ENCODE measurements at places on chromosomes 3 and 15.

DNA sequence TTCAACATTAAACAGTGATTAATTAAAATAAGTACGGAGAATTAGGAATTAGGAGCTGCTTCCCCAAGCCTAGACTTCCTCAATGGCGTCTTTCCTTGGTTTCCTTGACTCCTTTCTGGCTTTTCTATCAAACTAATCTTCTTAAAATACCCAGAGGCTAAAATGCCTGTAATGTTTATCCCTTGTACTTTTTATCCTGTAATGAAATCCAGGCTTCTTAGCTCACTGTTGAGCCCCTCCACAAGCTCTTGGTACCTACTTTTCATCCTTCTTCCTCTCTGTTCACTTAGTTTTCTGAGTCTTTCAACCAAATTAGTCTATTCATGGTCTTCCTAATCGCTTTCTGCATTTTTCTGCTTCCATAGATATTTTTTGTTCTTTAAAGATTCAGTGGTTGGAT, 6.9 kb upstream of the UBE2E1 start:
- DNase-seq, result no peak

DNA sequence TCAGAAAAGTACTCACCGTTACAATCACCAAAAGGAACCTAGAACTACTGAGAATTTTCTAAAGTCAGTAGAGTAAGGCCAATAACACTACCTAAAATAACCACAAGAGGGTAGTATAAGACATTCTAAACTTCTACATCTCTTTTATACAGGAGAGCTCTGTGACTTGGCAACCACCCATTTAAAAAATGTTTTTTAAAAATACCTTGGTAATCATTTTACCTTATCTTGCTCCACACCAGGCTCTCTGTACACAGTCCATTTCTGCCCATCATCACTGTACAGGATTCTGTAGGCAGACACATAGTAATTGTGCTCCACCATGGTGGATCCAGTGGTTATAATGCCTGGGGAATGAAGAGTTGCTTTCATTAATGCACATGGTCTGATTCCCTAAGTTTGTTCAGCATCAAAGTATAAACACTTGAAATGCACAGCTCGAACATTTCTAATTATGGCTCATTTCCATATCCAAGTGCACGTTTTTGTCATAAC, 54.5 kb downstream of the ST3GAL6 start:
- DNase-seq, result no peak

DNA sequence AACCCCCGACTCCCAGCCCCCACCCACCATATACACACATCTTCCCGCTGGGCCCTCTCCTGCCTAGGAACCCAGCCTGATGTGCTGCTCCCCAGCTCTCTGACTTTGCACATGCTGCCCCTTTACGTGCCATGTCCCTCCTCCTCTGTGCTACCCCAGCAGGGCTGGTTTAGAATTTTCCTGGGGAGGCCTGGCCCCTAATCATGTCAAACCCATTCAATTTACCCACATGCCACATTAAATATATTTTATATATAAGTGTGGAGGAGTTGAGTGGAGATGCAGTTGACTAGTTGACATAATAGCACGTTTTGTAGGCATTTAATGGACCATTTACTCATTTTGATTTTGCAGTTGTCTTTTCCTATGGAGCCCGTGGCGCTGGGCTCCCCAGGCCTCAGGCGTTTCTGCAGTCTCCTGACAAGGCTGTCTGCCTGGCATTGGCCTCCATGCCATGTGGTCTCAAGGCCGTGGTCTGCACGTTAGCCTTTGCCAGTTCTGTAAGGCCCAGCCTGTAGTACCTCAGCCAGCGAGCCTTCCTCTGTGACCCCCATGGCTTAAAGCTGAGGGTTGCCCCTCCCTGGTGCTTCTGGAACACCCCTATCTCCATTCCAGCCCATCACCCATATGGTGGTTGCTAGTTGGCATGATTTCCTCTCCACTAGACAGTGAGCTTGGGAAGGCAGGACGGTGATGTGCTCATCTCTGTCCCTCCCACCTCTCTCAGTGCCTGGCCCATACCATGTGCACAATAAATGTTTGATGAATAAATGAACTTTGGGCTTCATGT, 155.8 kb downstream of the TLE3 start:
- DNase-seq, result no peak

DNA sequence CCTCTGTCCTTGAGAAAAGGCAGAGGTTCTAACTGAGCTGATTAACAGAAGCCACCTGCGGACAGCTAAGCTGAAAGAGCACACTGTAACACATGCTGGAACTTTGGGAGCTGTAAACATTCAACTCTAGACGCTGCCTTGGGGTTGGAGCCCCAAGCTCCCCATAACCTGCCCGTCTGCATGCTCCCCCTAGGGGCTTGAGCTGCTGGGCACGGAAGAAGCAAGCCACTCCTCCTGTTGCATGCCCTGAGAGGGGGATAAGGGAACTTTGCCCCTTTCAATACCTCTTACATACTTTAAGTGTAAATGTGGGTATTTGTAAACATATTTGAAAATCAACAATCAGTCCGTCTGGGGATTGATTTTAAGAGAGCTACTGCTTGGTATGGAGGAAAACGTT, 188.4 kb downstream of the ADAMTSL3 start:
- no peak for DNase-seq

DNA sequence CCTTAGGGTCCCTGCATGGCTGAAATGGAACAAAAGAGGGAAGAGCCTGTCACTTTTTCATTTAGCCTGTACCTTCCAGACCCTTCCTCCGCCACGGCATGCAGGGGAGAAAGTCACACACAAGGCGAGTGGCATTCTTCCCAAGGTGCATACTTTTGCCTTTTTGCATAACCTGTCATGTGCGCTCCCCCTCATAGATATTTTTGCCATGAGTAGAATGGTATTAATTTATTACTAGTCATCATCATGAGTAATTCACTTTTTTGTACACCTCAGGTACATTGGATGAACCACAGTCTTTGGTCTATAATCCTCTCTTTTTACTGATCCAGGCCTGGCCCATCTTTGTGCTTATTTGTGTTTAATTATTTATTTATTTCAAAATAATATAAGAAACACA, 8.9 kb upstream of the BUB1B start:
- no peak for DNase-seq

DNA sequence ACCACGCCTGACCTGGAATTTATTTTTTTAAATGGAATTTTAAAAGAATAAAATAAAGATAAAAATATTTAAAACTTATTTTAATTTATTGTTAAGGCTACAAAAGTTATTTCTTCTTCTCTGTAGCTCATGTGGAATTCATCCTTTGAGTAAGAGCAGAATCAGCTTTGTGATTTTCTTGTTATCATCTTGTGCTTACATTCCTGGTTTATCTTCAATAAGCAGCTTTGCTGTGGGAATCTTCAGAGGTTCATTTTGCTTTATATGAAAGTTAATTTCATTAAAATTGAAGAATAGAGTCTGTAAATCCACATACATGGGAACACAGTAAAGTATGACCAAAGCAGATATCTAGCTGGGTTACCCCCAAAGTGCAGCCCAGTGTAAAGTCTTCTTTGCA, 35.4 kb upstream of the ARL8B start:
- DNase-seq, result no peak

DNA sequence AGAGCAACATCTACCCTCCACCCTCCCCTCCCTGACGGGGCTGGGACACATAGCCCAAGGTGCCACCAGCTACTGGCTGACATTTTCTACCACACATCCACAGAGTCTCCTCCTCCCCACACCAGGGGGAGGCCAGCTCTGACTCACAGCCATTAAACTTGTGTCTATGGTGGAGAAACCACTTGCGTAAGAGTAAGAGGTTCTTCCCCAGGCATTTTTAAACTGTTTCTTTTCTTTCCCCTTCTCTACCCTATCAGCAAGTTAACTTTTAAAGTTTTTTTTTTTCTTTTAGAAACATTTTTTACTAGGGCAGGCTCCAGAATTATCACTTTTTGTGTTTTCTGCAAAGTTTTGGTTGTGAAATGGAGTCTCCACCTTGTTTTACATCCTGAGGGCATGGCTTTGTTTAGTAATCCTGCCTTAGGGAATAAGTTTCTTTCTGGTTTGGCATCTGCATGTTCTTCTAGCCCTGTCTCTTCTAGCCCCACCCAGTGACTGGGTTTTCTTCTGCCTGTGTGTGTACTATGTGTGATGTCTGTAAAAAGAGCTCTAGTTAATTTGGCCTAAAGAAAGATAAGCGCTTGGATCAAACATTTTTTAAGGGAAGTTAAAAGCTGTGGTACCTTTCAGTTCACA, 148.8 kb upstream of the GADL1 start:
- no peak for DNase-seq

DNA sequence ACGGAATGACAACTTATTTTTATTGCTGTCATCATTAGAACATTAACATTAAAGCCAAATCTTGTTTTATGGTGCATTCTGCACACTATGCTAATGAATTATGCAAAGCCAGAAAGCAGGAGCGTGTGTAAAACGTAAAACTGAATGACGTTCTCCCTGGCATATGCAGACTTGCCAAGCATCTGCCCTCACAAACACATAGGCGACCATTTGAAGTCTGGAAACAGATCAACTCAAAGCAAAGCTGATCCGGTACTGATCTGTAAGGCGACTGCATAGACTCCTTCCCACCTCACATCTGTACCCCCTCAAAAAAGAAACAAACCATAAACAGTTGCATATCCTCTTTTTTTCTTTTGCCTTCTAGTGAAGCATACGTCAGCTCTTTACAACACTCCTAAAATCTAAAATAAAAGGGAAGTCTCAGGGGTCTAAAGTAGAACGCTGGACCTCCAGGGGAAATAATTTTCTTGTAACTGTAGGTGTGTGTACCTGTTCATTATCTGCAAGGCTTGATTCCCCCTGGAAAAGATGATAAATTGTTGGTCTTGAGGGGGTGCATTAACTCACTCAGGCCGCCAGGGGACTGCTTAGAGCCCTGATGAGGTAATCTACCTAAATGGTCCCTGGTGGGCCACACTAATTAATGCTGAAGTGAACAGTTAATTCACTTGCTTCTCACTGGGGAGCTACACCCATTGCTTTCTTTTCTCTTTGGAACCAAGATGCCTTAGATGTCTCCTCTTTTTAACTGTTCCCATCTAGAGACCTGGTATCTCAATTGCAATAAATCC, 231.4 kb downstream of the CDIN1 start:
- no peak for DNase-seq

DNA sequence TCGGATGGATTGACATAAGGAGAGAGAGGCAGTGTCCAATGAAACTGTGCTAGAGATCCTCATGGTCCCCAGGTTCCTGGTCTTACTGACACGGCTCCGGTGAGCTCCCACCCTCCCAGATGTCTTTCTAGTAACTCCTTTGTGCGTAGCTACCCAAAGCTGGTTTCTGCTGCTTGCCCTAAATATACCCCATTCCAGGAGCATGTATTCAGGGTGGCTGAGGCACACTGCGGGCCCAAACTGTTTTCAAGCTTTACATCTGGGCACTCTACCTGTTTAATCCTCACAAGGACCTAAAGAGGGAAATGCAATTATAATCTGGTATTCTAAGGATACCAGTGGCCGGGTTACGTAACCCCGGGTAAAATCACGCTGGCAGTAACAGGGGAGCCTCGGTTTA, 161.2 kb upstream of the NSMCE3 start:
- DNase-seq, result no peak

DNA sequence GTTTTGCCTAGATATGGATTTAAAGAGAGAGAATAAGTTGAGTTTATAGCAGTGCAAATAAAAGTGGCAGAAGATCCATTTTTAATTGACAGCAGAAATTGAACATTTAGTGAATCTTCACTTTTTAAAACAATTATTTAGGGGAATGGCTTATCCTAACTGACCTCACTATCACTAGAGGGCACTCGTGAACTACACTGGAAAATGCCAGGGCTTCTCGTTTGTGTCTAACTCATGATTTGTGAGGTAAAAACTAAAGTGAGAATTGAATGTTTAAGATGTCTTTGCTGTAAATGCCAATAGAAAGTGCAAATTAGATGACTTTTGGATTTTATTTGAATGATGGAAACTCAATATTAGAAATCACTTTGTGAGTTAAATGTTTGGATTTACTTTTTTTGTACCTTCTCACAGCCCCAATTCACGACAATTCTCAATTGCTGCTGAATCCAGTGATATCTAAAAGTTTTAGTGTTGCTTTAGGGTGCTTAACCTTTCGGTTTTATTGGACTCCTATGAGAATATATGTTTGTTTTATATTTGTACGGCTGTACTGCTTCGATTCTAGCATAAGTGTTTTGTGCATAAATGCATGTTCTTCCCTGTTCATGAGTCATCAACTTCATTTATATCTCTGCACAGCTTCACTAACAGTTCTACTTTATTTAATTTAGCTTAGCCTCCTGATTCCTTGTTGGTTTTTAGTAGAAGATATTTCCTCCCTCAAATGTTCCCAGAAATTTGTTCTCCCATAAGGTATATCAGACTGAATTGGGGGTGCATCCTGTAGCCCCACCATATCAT, 462.1 kb downstream of the MFSD1 start:
- DNase-seq, result no peak

GRCh38 chr3:69747511-69748258, 8.4 kb downstream of the MITF start:
- DNase-seq, result no peak

DNA sequence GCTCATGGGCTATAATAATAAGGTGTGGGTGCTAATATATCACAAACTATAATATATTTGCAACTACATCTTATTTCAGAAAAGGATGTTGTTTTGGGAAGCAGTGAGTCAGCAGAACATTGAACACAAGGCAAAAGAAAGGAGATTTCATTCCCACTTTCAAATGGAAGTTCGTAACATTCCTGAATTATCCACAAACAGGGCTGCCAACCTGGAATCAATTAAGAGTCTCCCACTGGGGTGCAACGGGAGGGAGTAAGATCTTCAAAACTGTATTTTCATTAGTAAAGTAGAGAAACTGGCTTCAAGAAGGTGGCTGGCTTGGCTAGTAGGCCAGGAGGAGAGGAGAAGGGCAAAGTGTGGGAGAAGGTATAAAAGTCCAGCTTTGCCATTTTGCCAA, 479.6 kb downstream of the CNTN3 start:
- no peak for DNase-seq

DNA sequence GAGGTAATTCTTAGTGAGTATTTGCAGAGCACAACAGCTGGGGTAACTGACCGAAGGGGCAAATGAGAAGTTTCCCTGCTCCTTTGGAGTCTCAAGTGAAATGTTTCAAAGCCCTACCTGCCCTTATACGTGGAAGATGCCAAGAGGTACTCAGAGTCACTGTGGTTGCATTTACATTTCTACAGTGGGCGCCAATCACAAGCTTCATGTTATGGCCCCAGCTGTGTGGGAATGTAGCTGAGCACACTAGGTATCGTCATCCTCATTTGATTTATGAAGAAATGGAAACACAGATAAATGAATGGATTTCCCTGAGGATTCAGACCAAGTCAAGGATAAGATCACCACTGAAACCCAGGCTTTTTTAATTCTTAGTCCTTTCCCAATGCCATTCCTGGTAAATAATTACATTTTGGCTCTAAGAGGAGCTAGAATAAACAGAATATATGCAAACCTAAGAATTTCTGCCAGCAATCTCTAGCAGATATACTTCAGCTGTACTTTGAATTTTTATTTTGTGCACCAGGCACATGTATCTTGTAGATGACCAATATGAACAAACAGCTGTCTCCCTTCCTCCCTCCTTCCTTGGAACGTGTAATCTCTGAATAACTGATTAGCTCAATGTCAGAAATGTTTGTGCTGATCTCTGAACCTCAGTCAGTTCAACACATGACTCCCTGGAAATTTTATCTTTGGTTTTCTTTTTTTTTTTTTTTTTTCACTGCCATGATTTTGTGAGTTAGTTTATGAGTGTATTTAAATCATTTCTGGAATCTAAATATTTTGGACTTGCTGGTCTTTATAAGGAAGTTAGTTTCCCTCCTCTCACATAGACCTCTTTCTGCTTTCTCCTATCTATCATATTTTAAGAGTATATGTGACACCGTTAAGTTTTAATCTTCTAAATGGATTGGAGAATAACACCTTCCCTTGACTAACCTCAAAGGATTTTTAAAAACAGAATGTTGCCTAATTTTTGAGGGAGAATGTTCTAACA, 69.2 kb downstream of the MAP2K5 start:
- no peak for DNase-seq

- DNase-seq, result no peak
These were observed 3.3 kb downstream of the SCAMP2 start for GRCh38 chr15:74869726-74870407.
